ENCODE measurements at places on chromosomes 2 and 18.

- DNase-seq, result no peak
These were observed 326.8 kb downstream of the DYSF start for GRCh38 chr2:71780162-71780561.

- no peak for DNase-seq
These were observed 3.1 kb downstream of the EGR4 start for GRCh38 chr2:73290049-73290839.

DNA sequence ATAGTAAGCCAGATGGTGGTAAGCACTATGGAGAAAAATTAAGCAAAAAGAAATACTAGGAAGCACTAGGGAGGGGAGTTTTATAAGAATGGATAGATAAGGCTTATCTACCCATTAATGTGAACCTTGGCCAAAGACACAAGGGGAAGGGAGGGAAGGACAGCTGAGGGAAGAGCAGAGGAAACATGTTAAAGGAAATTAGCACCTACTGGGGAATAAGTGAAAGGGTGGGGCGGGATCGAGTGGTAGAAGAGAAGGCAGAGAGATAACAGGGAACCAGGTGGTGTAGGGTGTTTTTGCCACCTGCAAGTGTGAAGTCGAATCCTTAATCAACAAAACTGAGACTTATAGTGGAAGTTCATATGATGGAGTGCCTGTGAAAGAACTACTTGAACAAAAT is 1.7 kb downstream of the UNC80 start:
- no peak for DNase-seq

DNA sequence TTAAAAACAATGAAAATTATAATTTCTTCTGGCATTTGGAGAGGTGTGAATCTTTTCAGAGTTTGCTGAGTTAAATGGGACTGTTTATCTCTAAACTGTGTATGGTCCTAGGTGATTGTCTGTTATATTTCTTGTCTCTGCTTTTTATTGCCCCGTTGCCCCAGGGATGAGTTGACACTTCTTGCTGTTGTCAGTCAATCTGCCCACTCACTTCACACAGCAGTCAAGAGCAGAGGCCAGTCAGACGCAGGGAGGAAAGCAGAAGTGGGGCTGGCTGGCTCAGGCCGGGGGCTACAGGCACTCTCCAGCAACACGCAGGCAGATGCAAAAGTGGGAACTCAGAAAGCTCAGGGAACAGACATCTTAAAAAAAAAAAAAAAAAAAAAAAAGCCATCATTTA is 365.2 kb downstream of the CLIP4 start:
- no peak for DNase-seq

- DNase-seq, result no peak
These were observed 33.2 kb downstream of the SMARCAL1 start for GRCh38 chr2:216445501-216445900.

- no peak for DNase-seq
These were observed 195.3 kb downstream of the SETBP1 start for GRCh38 chr18:44876024-44876423.

GRCh38 chr2:30213907-30214463 is 17.3 kb upstream of the LBH start:
- no peak for DNase-seq

- DNase-seq, result no peak
These were observed 17.0 kb downstream of the MBOAT2 start for GRCh38 chr2:8986327-8986976.

DNA sequence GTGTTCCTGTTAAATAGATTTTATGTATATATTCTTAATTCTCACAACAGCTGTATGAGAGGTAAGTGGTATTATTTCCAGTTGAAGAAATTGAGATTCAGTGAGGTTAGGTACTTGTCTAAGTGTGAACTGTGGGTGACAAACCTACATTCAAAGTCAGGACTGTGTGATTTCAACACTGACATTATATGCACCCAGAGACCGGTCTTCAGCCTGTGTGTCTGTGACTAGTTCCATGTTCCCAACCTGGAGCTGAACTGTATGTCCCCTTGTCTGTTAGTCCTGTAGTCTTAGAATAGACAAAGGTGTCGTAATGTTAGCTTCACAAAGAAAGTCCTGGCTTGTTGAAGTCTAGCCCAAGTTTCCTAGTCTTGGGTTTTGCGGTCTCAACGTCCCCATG is 17.4 kb downstream of the PLEKHB2 start:
- no peak for DNase-seq

- DNase-seq, result no peak
These were observed 416.8 kb downstream of the FIGN start for GRCh38 chr2:163319006-163319405.

- no peak for DNase-seq
These were observed 86.6 kb downstream of the ITGB1BP1 start for GRCh38 chr2:9336576-9337314.

DNA sequence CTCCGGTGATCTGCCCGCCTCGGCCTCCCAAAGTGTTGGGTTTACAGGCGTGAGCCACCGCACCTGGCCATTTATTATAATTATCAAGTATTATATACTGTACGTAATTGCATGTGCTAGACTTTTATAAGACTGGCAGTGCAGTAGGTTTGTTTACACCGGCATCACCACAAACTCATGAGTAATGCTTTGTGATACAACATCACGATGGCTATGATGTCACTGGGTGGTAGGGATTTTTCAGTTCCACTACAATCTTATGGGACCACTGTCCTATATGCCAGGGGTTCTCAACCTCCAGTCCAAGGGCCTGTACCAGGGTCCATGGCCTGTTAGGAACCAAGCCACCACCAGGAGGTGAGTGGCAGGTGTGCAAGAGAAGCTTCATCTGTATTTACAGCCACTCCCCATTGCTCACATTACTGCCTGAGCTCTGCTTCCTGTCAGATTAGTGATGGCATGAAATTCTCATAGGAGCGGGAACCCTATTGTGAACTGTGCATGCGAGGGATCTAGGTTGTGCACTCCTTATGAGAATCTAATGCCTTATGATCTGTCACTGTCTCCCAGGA is 9.4 kb downstream of the SCYGR4 start:
- DNase-seq, result no peak

DNA sequence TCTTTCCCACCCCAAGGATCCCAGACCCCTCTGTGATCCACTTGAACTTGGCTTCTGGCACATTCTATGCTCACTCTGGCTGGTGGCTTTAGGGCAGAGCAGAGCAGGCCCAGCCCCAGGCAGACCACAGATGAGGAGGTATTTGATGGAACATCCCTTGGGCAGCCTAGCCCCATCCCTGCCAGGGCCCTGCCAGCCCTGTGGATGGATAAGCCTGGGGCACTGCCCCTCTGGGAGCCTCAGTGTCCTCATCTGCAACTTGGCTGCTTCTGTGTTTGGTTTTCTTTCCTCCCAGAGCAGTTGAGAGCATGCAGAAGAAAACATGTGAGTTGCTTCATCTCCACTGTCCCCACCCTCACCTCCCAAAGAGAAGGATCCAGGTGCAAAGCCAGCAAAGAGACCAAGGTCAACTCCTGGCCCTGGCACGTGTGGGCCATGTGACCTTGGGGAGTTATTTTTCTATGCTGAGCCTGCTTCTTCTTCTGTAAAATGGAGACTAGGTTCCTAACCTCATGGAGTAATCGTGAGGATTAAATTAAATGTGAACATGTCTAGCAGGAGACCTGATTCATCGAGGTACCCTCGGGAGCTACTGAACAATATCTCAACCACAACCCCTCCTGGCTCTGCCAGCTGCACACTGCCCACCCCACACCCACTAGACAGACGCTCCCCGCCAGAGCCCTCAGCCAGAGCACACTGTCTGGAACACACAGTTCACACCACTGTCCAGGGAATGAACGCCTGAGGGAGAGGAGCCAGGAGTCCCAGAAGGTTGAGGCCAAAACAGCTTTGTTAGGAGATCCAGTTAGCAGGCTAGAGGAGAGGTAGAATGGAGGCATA is 14.6 kb upstream of the TNS1 start:
- peak; percentile 70 for DNase-seq

- no peak for DNase-seq
These were observed 104.7 kb upstream of the PKDCC start for GRCh38 chr2:41943159-41943558.

- no peak for DNase-seq
These were observed 60.4 kb downstream of the RHOB start for GRCh38 chr2:20507166-20507692.

DNA sequence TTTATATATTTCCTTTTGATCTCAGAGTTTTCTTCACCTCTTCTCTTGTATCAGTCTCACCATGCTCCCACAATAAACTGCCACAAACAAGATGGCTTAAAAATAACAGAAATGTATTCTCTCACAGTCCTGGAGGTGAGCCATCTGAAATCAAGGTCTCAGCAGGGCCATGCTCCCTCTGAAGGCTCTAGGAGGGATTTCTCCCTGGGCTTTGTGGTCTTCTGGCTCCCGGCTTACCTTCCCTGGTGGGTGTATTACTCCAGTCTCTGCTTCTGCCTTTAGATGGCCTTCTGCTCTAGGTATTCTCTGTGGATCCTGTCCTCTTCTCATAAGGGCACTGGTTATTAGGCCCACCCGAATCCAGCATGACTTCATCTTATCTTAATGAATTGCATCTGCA is 994.7 kb upstream of the POU3F3 start:
- DNase-seq, result no peak

GRCh38 chr2:172333235-172333977 is 94.0 kb upstream of the ITGA6 start:
- DNase-seq, result no peak

GRCh38 chr2:145007093-145007959 is 487.4 kb upstream of the ZEB2 start:
- peak; percentile 64 for DNase-seq

DNA sequence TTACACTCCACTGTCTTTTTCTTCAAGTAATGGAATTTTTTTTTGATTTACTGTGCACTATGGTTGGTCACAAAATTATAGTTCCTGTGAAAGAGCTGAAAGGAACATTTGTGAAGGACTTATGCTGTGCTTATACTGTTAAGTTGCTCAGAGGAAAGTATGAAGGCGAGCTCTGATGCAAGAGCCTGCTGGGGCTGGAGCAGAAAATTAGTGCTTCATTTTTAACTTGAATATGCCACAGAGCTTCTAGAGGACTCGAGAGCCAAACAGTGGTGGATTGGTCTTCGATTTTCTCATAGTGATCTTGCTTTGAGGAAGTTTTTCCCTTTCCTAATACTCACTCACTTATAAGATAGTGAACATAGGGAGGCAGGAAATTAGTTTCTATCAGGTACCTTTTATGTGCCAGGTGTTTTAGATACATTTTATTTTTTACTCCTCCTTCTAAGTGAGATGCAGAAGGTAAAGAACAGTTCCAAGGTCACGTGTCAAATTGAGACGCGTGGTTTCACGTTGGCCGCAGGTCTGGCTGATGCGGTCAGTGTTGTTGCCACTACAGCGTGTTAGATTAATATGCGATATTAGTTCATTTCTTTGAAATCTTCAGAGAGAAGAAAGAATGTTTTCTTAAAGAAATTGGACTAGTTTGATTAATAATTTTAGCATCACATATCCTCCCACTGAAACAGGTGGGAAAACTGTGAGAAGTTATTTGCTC is 20.2 kb downstream of the GATA6 start:
- no peak for DNase-seq

GRCh38 chr2:227374158-227374557 is 4.9 kb downstream of the TM4SF20 start:
- DNase-seq, result no peak

- no peak for DNase-seq
These were observed 427.6 kb downstream of the BCL11A start for GRCh38 chr2:60125611-60126426.

DNA sequence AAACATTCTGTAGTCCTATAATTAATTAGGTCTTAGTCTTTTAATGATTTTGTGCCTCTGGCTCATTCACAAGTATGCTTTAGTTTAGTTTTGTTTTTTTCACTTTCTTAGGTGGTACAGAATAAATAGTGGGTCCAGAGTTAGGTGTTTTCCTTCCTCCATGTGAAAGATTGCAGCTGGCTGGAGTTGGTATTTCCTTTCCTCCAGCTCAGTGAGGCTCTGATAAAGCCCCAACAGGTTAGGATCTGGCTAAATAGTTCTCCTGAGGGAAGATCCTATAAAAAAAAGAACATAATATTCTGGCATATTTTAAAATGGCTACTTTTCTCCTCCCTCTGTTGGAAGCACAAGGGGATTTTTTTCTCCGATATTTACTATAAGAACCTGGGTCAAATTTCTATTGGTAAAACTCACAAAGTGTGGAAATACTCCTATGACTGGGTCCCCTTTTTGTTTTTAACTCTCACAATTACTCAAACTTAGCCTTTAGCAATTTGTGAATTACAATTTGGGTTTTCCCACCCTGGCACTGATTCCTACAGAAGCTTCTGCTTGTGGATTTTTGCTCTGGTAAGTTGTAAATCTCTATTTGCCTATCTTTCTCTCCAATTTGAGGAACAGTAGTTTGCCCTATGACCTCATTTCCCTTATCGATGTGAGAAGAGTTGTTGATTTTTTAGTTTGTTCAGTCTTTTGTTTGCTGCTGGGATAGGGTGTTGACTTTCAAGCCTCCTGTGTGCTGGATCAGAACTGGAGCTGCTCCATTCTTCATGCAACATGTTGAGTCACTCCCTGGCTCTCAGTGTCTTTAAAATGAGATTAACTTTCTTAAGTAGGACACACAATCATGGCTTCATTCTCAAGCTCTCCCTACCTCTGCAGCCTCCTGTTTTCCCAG is 500.9 kb downstream of the RNF144A start:
- DNase-seq, result no peak

DNA sequence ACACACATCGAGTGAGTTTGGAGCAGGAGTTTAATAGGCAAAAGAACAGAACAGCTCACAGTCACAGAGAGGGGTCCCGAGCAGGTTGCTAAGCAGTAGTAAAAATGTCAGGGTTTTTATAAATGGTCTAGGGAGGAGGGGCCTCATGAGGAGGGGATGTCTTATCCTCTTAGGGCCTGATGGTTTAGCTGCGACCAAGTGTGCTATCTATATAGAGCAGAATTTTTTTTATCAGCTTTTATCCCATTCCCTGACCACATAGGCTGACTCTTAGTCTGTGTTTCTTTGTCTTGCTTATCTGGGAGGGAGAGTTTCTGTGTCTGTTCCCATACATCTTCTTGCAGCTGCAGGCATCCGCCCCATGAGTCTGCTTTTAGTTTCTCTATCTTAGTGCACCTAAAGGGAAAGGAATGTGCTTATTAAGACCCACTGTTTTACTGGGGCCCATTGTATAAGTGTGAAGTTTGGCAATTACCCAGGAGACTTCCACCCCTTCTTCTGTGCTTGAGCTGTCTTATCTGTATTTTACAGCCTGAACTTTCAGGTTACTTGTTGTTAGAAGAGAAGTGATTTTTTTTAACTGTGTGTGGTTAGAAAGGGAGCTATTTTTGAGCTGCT is 30.4 kb upstream of the GMCL1 start:
- DNase-seq, result no peak

DNA sequence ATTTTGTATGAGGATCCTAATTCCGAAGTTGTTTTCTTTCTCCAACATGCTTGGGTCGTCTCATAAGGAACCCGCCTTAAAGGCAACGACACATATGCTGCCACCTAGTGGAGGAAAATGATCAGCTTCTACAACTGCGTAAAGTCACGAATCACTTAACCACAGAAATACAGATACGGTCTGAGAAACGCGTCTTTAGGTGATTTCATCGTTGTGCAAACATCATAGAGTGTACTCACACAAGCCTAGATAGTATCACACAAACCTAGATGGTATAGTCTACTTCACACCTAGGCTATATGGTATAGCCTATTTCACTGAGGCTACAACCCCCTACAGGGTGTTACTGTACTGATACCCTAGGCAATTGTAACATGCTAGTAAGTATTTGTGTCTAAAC is 13.1 kb downstream of the GNLY start:
- DNase-seq, result no peak
